ENCODE measurements at places on chromosomes 12 and 14. TPM values are rescaled to one million over a fixed set of nuclear protein-coding genes. Genes with fewer than 3 reads are reported as not detected.

ALKBH2 gene
- 8.7 TPM for total RNA-seq

IL31 gene
- not detected for total RNA-seq

CLMN gene
- 0.33 TPM for total RNA-seq

ANO4 gene
- not detected for total RNA-seq

CAPZA3 gene
- total RNA-seq, result not detected

APOF gene
- not detected for total RNA-seq

SEL1L gene
- 65.9 TPM for total RNA-seq

PPP1R1A gene
- not detected for total RNA-seq

ANKRD33 gene
- total RNA-seq, result not detected

GNS gene
- 39.0 TPM for total RNA-seq

RARG gene
- 47.4 TPM for total RNA-seq

CLEC4A gene
- total RNA-seq, result 1.7 TPM

HNF1A gene
- total RNA-seq, result not detected

MGST1 gene
- 0.38 TPM for total RNA-seq

RNASE4 gene
- total RNA-seq, result 2.7 TPM

FGF23 gene
- not detected for total RNA-seq
